ENCODE measurements at places on chromosomes 4 and X.

GRCh38 chr4:139330283-139330682, 28.0 kb upstream of the NDUFC1 start:
- no peak for DNase-seq

DNA sequence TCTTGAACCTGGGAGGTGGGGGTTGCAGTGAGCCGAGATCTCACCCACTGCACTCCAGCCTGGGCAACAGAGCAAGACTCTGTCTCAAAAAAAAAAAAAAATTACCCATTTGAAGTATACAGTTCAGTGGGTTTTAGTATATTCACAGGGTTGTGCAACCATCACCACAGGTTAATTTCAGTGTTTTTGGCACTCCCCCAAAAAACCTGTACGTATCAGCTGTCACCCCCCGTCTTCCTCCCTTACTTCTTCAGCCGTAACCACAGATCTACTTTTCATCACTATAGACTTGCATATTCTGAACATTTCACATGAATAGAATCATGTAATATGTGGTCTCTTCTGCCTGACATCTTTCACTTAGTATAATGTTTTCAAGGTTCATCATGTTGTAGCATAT, 11.7 kb upstream of the PTTG2 start:
- DNase-seq: no peak

DNA sequence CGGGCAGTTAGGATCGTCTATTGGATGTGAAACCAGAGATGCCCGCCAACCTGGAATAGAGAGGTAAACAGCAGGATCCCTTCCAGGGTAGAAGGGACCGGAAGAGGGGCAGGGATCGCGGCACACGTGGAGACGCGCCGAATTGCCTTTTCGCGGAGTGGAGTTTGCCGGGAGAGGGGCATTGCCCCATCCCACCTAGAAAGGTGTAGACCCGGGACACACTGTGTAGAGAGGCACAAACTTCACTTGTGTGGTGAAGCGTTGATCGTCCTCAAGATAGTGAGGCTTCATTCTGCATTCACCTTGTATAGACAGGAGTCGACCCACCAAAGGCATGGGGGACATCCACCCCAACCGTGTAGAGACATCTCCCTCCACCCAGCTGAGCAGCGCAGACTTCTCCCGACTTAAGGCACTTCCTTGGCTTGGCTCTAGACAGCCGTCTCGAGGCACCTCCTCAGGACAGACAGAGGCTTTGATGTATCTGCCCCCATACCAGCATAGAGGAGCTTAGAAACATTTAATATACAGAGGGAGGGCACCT, 410 bp downstream of the GNL3L start:
- no peak for DNase-seq

- DNase-seq: no peak
Measured at GRCh38 chr4:128244379-128244778, 43.2 kb downstream of the PGRMC2 start.

GRCh38 chr4:55013431-55013955, 111.9 kb downstream of the KDR start:
- DNase-seq: no peak

DNA sequence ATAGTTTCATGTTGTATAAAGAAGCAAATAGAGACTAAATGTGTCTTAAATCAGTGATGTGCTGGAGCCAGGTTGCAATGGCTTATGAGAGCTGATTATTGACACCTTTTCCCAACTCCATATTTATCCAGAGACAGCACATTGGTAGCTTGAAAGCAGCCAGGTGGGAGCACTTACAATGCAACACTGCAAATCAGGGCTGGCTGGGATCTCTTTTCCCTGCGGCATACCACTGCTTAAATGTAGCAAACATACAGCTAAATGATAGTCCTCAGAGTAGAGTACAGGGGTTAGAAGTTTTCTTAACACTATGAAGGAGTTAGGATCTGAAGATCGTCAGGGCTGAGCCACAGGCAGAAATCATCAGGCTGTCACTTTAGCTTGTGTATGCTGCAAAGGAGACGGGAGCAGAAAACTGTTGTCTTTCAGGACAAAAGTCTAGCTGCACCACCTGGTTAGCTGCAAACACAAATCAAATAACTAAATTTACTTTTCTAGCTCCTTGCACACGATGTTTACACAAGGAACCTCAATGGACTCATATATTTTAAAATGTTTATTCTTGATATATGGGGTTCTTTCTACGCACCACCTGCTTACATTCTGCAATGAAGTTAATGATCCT, 527.3 kb downstream of the TLL1 start:
- DNase-seq: no peak

- DNase-seq: no peak
Measured at GRCh38 chr4:30537456-30537855, 182.7 kb upstream of the PCDH7 start.

DNA sequence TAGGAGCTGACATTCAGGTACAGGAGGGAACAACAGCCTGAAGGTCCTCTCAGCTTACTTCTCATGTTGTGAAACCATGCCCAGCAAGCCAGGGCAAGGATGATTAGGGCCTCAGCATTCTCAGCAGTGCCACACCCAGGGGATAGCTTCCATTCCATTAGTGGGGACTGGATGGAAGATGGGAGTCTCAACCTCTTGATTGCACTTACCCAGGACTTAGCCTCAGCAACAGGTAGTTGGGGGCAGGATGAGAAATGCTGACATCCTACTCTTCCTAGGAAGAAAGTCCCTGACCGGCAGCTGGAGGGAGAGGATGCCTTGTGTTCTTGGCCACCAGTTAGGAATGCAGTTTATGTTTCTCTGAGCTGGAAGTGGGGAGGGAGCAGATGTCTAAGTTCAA, 8.8 kb upstream of the BEX3 start:
- DNase-seq: no peak

- no peak for DNase-seq
Measured at GRCh38 chrX:79110731-79111130, 33.8 kb upstream of the GPR174 start.

GRCh38 chr4:18529482-18529881, 507.9 kb upstream of the LCORL start:
- no peak for DNase-seq

GRCh38 chr4:149108626-149109025, 666.4 kb upstream of the NR3C2 start:
- DNase-seq: no peak

DNA sequence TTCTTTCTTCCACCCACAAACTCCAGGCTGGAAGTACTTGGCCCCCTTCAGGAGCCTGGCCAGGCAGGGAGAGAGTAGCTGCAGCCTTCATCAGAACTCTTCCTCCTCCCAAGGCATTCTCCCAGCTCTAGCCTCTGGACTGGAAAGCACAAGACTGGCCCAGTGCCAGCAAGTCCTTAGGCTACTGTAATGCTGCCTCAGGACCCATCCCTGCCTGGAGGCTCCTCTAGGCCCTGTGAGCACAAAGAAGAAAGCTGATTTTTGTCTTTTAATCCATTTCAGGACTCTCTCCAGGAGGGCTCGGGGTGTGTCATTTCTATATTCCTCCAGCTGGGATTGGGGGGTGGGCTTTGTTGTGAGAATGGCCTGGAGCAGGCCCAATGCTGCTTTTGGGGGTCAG, 10.8 kb downstream of the AWAT2 start:
- DNase-seq: no peak

DNA sequence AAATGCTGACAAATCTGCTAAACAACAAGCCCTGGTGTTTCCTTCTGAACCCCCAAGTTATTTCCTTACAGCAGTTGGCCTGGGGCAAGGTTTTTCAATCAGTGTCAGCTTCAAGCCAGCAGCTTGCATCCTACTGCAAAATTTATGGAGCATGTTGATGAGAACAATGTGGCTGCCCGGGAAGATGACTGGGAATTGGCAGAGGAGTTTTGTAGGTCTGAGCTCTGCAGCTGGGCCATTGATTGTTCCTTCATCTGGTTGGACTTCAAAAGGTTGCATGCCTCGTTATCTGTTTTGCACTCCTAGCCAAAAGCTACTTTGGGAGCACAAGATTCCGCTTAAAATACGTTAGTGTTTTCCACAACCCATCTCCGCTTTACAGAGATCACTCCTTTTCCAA, 1030.3 kb upstream of the LCORL start:
- DNase-seq: no peak

DNA sequence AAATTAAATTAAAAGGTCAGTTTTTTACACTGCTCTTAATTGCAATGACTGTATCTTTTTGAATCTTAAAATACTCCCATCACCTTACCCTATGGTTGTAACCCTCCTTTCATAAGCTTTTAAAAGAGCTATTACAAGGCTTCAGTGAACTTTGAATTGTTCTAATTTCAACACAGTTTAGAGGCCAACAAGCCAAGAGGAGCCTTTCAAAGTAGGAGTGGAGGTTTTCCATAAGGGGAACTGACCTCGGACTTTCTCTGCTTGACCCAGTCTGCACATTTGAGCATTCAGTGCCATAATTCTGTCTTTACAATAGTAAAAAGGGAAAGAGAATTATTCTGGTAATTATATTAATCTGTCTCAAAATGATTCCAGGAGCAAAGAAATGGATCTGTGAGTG, 98.9 kb downstream of the PARM1 start:
- no peak for DNase-seq

- DNase-seq: no peak
Measured at GRCh38 chrX:134780908-134781307, 122.6 kb upstream of the PLAC1 start.

DNA sequence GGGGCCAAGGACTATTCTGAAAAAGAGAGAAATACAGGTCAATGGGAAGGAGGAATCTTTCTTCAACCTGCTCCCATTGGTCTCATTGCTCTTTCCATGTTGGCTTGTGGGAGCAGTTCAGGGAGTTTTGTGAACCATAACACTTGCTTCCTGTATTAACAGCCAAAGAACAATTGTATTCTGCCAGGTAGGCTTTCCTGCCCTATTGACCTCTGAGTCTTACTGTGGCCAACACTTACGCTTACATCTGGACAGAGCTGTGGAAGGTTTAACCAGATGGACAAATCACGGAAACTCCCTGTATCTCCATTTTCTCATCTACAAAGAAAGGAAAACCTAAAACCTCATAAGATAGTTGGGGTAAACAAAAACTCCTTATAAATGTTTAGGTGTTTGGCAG, 30.7 kb downstream of the MID1IP1 start:
- no peak for DNase-seq

DNA sequence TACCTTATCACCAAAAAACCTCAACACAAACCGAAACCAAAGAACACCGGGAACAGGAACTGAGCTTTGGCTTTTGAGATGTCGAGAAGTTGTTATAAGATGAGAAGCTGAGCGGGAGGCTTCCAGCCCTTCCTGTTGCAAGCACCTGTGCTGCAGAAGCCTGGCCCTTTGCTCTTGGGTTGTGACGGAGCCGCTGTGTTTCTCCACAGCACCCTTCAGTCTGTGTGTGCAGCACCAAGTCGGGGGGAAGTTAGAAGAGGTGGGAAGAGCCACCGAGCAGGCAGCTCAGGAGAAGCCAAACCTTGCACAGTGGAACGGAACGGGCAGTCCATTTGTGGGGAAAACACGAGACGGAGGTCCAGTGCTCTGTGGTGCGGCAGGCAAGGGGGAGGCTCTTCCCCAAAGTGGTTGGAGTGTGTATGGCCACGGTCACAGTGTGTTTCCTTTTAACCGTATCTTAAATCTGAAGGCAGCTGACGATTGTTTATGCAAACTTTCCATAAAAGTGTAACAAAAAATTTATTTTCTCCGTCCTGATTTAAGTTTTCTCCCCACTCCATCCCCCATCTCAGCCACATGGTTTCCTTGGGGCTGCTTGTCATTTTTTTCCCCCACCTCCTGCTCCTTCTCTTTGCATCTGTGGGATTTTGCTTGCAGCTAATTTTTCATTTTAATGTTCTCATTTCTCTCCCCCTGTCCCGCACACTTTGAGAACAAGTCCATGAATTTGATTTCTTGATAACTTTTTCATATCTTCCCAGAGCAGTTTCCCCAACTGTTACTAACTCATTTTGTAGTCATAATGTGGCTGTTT, 123.7 kb downstream of the STOX2 start:
- no peak for DNase-seq

- DNase-seq: no peak
Measured at GRCh38 chr4:44580231-44580630, 71.2 kb downstream of the YIPF7 start.

- no peak for DNase-seq
Measured at GRCh38 chrX:131828482-131828881, 194.6 kb upstream of the STK26 start.

GRCh38 chr4:81449015-81449414, 22.7 kb downstream of the RASGEF1B start:
- no peak for DNase-seq

- DNase-seq: no peak
Measured at GRCh38 chrX:10906866-10907265, 204.3 kb upstream of the HCCS start.

DNA sequence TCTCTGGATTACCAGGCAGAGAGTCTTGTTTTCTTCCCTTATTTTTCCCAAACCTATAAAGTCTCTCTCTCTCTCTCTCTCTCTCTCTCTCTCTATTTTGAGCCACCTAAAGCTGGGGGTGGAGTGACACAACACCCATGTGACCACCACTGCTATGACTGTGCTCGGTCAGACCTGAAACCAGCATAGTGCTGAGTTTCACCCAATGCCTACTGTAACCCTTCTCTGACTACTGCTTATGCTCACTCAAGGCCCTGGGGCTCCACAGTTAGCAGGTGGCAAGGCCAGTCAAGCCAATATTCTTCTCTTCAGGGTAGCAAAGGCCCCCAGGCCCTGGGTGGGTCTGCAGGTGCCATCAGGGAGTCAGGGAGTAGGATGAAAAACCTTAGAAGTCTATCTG, 114.7 kb upstream of the ARMCX2 start:
- DNase-seq: no peak

GRCh38 chr4:173538909-173539445, 8.9 kb upstream of the HAND2 start:
- no peak for DNase-seq

GRCh38 chr4:69649629-69650028, 3.4 kb downstream of the UGT2A1 start:
- no peak for DNase-seq

- DNase-seq: no peak
Measured at GRCh38 chrX:40237731-40238178, 140.0 kb upstream of the BCOR start.

DNA sequence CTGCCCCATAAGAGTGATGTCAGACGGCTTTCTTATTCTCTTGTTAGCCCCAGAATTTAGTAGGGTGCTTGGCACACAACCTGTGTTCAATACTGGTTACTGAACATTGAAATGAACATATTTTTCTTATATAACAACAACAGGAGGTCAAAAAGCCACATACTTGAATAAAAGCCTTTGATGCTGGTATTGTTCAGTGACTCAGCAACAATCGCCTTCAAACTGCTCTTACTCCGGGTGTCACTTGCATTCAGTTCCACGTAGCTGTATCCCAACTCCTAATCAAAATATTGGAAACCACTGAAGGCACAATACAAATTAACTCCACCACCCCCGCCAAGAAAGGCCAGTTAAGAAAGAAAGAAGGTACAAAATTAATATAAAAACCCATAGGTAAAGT, 61.5 kb downstream of the RFC1 start:
- DNase-seq: no peak

GRCh38 chr4:161247831-161248230, 916.0 kb downstream of the FSTL5 start:
- DNase-seq: no peak

Measured in GOT3 (cell line).